ENCODE measurements at places on chromosomes 3 and 15. TPM values are rescaled to one million over a fixed set of nuclear protein-coding genes. Genes with fewer than 3 reads are reported as not detected.

The CYP1A2 gene
- not detected for total RNA-seq

DNA sequence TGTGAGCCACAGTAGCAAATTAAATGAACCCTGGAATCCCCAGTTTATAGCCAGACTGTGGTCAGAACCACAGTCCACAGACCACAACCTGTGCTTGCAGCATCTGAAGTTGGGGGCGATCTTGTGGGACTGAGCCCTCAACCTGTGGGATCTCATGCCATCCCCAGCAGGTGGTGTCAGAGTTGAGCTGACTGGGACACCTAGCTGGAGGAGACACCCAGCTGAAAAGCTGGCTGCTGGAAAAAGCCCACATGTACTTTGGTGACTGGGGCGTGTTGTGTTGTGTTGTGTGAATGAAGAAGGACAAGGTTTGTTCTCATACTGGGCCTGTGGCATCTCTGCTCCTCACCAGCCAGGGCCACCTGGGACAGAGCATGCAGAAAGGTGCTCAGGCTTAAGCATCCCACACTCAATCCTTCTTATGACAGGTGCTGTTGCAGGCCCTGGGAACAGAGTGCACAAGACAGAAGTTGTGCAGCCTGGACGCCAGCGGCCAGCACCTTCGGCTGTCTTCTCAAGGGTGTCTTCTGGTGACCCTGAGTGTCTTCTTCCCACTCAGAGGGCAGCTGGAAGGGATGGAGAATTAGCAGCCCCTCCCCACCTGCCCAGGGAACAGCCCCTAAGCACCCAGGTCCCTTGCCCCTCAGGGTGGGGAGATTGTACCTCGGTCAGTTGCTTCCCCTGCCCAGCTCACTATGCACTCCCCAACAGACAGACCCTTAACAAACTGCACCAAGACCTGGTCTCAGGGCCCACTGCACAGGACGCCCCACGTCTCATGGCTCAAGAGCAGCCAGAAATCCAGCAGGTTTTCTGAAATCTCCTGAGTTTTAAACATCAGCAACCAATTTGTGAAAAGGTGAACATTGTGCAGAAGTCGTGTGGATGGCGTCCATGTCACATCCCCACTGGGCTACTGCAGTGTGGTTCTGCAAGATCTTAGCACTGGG is 2.2 kb upstream of the UROC1 start:
- DNase-seq = no peak

The AZI2 gene
- total RNA-seq = 44.0 TPM

GRCh38 chr3:140394488-140395133 is 283.3 kb upstream of the TRIM42 start:
- DNase-seq = no peak

- peak; percentile 54 for DNase-seq
Measured at GRCh38 chr15:69042531-69042930, 28.0 kb downstream of the NOX5 start.

The WNT5A gene
- total RNA-seq = 12.1 TPM

DNA sequence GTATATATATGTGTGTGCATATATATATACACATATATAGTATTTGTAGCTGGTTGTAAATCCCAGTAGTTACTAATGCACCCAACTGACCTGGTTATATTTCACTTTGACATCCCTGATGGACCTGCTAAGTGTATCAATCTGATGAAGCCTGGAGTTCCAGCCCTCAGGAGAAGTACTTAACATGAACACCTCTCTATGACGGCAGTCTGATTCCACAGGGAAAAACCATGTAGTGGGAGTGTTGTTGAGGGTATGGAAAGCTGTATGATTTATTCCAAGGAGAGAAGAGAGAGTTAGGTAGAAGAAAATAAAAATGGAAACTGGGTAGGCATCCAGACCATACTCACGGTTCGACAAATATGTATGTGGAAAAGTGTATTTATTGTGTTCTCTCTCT is 531.2 kb upstream of the SEMA6D start:
- no peak for DNase-seq

- DNase-seq = no peak
Measured at GRCh38 chr15:76815421-76815820, 89.7 kb downstream of the SCAPER start.

- no peak for DNase-seq
Measured at GRCh38 chr3:194129581-194130133, 6.3 kb upstream of the HES1 start.

DNA sequence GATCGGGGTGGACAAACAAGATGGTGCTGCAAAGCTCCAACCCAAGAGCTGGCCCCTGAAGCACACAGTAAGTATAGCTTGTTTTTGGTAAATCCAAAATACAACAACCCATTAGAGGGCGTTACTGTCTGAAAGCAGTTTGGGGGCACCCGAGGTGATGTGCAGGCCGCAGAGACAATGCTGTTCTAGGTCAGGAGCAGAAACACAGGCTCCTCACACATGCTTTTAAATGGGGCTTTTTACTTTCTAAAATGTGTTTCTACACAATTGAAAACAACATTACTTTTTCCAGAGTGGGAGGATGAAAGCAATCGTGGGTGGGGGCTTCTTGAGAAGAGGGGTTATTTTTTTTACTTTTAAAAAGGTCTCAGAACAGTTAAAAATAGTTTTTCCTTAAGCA is 1029.3 kb upstream of the CFAP20DC start:
- DNase-seq = no peak

DNA sequence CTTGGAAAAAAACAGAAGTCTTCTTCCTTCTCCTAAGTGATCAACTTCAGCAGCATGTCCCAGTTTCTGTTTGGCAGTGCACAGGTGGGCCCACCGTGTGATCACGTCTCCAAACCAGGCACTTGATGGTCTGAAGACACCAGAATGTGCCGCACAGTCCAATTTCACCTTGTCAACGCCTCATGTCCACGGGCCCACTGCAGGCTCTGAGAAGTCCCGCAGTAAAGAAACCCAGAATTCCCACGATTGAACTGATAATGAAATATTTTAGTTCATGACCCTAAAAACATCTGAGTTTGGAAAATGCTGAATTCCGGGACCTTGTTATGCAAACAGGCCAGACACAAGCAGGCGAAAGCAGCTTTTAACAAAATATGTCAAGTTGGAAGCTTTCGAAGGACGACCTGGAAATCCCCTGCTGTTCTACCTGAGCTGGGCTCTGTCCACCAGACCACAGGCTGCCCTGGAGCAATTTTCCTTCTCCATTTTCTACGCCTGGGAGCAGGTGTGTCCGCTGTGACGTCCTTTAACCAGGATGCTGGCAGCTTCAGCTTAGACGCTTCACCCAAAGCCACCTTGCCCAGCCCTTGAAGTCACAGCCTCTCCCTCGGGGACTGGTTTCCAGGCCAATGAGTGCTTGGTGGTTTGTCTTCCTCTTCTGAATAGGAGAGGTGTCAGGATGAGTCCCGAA is 167.8 kb upstream of the IQSEC1 start:
- no peak for DNase-seq

GRCh38 chr15:63923993-63924950 is 90.5 kb upstream of the HERC1 start:
- DNase-seq = no peak

DNA sequence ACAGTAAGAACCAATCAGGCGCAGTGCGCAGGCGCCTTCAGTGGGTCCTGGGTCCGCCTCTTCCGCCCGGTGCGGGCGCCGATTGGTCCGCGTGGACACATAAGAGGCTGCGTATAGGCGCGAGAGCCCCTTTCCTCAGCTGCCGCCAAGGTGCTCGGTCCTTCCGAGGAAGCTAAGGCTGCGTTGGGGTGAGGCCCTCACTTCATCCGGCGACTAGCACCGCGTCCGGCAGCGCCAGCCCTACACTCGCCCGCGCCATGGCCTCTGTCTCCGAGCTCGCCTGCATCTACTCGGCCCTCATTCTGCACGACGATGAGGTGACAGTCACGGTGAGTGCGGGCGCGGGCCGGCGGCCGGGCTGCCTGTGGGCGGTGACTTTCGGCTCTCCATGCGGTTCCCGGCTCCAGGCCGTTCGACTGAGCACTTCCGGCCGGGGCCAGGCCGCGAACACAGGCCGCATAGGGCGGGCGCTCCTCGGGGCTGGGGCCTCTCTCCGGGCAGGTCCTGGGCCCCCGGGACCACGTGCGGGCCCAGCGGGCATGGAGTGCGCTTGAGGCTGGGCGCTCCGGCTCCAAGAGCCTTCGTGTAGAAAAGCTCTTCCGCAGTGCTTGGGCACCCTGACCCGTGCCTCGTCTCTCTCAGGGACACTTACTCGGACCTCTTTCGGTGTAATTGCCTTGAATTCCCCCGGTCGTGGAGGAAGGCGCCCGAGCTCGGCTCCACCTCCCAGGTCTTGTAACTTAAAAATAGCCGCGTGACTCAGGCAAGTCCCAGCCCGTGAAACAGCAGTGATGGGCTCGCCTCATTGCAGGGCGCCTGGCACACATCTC is at the start of gene RPLP1:
TSS of gene RPLP1 (plus strand) at position 127 of the 830 bp plus-strand sequence. CDS start at position 258, 131 bp downstream.
- peak; percentile 96 for DNase-seq

- DNase-seq = no peak
Measured at GRCh38 chr15:87498560-87498959, 758.0 kb downstream of the NTRK3 start.

DNA sequence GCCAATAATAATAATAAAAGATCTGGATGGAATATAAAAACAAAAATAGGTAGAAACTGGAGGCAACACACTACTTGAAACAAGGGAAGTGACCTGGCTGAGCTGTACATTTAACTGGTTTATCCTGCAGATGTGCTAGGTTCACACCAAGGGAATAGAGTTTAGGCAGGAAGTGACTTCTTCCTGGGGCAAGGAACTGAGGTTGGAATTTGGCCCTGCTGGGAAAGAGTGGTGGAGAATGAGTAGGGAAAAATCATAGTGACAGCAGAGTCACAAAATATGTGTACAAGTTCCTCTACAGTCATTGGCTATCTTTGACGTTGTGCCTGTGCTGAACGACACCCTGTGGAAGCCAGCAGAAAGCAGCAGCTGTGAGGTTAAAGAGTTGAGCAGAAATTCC is 44.1 kb downstream of the ARHGAP11B start:
- DNase-seq = no peak

GRCh38 chr3:46368569-46368968 is 2.2 kb upstream of the CCR5 start:
- peak; percentile 32 for DNase-seq

- no peak for DNase-seq
Measured at GRCh38 chr3:130077636-130078035, 4.0 kb upstream of the ALG1L2 start.

GRCh38 chr15:90617668-90618097 is 88.0 kb downstream of the CRTC3 start:
- no peak for DNase-seq

GRCh38 chr15:58546066-58546591 is 114.3 kb downstream of the LIPC start:
- no peak for DNase-seq

GRCh38 chr15:73394782-73395181 is 26.0 kb upstream of the HCN4 start:
- no peak for DNase-seq

- no peak for DNase-seq
Measured at GRCh38 chr3:155159301-155159700, 79.2 kb downstream of the MME start.

DNA sequence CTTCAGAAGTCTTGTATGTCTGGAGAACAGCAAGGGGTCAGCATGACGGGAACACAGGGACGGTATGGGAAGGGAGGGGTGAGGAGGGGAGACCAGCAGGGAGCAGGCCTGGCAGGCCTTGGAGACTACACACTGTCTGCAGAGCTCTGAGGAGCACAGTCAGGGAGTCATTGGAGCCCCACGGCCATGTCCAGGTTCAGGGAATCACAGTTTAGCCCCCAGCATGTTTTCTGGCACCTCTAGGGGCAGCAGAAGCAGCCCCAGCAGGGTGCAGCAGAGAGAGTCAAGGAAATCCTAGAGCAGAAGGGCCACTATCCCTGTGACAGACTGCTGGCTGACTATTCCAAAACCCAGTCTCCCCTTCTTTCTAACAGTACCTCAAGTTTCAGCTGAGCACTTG is 3.2 kb downstream of the LAMP3 start:
- DNase-seq = no peak

The ZBTB47 gene
- total RNA-seq = 25.8 TPM

DNA sequence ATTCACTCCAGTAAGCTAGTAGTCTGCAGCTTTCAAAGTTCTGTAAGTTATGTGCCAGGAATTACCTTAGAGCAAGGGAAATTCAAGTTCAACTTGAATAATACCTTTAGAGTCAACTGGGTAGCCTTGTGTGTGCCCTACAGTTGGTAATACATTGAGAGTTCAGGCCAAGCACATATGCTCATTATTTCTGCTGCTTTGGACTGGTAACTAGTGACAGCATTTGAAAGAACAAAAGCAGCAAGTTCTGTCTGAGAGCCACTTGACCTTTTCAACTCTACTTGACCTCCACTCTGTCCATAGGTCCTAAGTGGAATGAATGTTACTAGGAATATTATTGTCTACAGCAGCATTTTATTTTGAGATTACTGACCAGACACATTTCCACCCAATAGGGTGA is 723.5 kb downstream of the NLGN1 start:
- DNase-seq = no peak

GRCh38 chr3:179967622-179968021 is 69.1 kb downstream of the PEX5L start:
- no peak for DNase-seq

DNA sequence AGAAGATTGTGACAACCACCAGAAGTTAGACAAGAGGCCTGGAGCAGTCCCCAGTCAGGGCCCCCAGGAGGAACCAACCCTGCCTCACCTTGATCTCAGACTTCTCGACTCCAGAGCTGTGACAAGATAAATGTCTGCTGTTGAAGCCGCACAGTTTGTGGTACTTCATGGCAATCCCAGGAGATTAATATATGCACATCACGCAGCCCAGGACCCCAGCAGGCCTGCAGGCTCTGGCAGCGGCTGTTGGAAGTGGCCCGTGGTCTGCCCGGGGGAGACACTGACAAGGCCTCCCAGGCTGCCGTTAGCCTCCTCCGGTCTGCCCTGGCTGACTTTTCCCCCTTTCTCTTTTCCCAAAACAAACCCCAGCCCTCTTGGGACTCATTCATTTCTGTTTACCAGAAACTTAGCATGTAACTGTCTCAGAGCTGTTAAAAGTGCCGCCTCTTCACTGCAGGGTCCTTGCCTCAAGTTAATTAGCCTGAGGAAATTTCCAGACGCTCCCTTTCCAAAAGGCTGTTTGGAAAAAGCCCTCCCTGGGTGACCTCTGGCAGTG is 183.5 kb upstream of the LYSMD4 start:
- no peak for DNase-seq

GRCh38 chr3:40780925-40781406 is 256.2 kb downstream of the ZNF621 start:
- peak; percentile 89 for DNase-seq

GRCh38 chr3:184540777-184541681 is 20.6 kb upstream of the EPHB3 start:
- DNase-seq = peak; percentile 95

- DNase-seq = no peak
Measured at GRCh38 chr15:101573951-101574350, 78.2 kb downstream of the TM2D3 start.

All from lower leg skin (tissue), 4 donors.